ENCODE measurements at places on chromosomes 4 and X. TPM values are rescaled to one million over a fixed set of nuclear protein-coding genes. Genes with fewer than 3 reads are reported as not detected.
A peak's percentile ranks its signal among the peaks of the same experiment; 100 is the strongest.

The HOPX gene
- total RNA-seq, result 112 TPM

- no peak for DNase-seq
- H3K4me3 ChIP-seq, result no peak overlapping the region
- no peaks in the 10 kb centered on the region for H3K4me1 ChIP-seq
- H3K27ac ChIP-seq, result no peak overlapping the region
Measured at GRCh38 chrX:131595120-131595519, 51.2 kb downstream of the OR13H1 start.

- no peaks in the 10 kb centered on the region for H3K36me3 ChIP-seq
- H3K27ac ChIP-seq, result no peak overlapping the region
Measured at GRCh38 chr4:11427121-11427996, 1.3 kb downstream of the HS3ST1 start.

The C4orf51 gene
- total RNA-seq, result not detected

- H3K36me3 ChIP-seq, result no peaks in the 10 kb centered on the region
- no peaks in the 10 kb centered on the region for H3K27me3 ChIP-seq
- peaks cover 32% of the 10 kb centered on the region for H3K4me1 ChIP-seq
- DNase-seq, result no peak
Measured at GRCh38 chr4:147991543-147992283, 259.8 kb downstream of the ARHGAP10 start.

DNA sequence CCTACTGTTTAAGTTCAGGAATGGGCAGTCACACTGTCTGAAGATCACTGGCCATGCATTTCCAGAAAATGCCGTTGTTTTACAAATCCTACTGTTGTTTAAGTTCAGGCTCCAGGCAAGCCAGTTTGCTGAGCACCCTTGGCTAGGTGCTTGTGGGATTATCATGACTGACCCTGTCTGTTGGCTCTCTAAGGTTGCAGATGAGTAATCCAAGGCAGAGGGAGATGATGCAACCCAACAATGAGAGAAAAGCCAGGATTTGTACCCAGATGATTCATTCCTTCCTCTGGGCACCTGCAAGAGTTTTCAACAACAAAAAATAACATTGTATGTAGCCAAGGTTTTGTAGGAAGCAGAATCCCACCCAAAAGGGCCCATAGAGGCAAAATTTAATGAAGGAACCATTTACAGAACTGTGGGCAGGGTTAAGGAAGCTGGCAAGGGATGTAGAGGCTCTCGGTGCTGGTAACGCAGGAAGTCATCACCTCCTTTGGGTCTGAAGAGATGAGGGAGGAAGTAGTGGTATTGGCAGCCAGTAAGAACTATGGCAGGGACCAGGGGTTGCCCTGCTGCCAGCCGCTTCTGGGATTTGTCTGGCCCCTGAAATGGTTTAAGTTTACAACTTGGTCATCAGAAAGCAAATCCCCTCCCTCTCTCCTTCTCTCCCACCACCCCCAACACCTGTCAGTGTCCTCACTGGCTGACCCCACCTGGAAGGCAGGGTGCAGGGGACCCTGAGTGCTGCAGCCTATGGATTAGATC, 54.8 kb downstream of the MSX1 start:
- no peaks in the 10 kb centered on the region for H3K4me1 ChIP-seq
- no peak overlapping the region for H3K4me3 ChIP-seq
- peak; percentile 67 for DNase-seq
- no peaks in the 10 kb centered on the region for H3K27me3 ChIP-seq
- H3K27ac ChIP-seq, result no peak overlapping the region

- no peak for DNase-seq
- H3K27ac ChIP-seq, result no peak overlapping the region
- no peaks in the 10 kb centered on the region for H3K27me3 ChIP-seq
- no peak overlapping the region for H3K4me3 ChIP-seq
Measured at GRCh38 chr4:45155081-45155777, 428.9 kb upstream of the GNPDA2 start.

DNA sequence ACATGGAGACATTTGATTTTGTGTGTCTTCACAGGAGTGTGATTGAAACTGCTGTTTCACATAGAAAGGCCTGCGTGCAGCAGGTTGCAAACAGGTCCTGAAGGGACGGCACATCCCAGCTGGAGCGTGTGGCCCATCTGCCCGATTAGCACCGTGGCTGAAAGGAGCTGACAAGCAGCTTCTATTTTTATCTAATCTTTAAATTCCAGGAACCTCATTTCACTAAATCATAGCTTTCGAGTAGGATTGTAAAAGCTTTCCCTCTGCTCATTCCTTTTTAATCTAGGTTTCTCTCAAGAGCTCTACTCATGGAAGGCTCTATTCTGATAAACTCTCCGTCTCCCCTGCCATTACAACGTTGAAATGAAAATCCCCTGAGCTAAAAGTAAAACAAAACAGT, 106.8 kb downstream of the FSTL5 start:
- H3K4me1 ChIP-seq, result no peaks in the 10 kb centered on the region
- H3K36me3 ChIP-seq, result no peaks in the 10 kb centered on the region
- H3K27me3 ChIP-seq, result no peaks in the 10 kb centered on the region
- no peak for DNase-seq
- no peak overlapping the region for H3K4me3 ChIP-seq
- H3K27ac ChIP-seq, result no peak overlapping the region

DNA sequence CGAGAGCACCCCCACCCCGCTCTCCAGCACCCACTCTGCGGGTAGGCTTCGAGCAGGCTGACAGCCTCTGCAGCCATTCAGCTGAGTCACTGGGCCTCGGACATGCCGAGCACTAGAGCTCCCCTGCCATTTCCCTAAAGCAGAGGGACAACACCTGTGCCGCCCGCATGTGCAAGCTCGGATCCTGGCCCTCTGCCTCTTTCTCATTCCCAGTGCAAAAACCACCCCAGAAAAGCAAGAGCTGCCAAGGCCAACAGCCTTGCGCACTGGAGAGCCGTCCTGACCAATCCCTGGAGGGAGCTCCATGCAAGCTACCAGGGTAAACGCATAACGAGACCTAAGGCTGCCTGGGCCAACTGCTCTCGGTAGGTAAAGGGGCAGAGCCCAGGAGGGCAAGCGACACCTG, 5.3 kb downstream of the HCFC1 start:
- no peaks in the 10 kb centered on the region for H3K27me3 ChIP-seq
- H3K4me3 ChIP-seq, result no peak overlapping the region
- no peak overlapping the region for H3K27ac ChIP-seq
- peaks cover 50% of the 10 kb centered on the region for H3K4me1 ChIP-seq
- no peaks in the 10 kb centered on the region for H3K36me3 ChIP-seq

- no peak overlapping the region for H3K27ac ChIP-seq
- no peaks in the 10 kb centered on the region for H3K4me1 ChIP-seq
- H3K36me3 ChIP-seq, result no peaks in the 10 kb centered on the region
- DNase-seq, result no peak
- H3K4me3 ChIP-seq, result no peak overlapping the region
- H3K27me3 ChIP-seq, result no peaks in the 10 kb centered on the region
Measured at GRCh38 chr4:16334601-16335000, 108.3 kb upstream of the TAPT1 start.

Measured in vagina (tissue), 2 donors.